ENCODE measurements at places on chromosomes 6 and 20. TPM values are rescaled to one million over a fixed set of nuclear protein-coding genes. Genes with fewer than 3 reads are reported as not detected.

DNA sequence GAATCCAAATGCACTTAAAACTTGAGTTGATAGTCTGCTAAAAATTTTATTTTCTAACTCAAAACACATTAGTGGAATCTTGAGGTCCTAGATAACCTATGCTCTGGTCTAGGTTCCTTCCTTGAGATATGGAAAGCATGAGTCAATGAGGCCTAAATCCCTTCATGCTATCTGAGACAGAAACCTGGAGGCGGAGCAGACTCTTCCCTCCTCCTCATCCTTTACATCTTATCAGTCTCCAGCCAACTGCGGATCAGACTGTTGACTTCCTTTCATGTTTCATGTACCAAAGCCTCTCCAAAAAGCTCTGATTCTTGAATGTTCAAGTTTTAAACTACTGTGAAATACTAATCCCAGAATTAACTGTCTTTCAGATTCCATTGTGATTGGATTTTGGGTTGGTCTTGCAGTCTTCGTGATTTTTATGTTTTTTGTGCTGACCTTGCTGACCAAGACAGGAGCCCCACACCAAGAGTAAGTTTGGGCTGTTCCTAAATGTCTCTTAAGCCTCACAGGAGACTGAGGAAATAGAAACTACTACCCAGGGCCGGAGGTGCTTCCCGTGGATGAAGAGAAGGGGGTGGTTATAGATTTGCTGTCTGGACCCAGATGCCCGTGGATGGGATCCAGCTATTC, 29.1 kb downstream of the MRAP2 start:
- ATAC-seq, result no peak

DNA sequence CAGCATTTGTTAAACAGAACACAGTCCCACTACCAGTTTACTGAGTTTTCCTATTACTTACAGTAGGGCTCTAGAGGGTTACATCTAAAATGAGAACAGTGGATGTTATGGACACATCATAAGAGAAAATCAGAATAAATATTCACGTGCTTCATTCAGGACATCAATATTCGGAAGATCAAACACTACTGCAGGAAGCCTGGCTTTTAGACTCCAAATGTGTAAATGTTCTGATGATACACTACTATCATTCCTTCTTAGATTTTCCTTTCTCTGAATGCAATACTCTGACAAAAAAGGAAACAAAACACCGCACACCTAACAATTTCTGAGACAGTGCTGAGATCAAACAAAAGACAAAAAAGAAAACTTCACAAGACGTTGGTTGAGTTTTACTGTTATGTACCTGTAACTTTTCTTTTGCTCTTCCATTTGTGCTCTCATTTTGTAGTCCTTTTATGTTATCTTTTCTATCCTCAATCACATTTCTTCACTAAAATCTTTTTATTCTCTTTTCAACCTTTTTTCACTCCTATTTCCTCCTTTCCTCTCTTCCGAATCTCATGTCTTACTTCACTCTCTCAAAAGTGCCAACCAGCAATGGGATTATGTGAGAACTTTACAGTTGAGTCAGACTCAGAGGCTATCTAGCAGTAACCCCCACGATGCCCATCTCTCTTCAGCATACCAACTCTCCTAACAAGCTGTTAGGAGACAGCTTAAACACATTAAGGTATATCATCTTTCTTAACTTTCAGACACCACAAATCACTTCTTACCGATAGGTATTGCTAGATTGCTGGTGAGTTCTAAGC, 1.7 kb downstream of the FAM184A start:
- no peak for ATAC-seq

DNA sequence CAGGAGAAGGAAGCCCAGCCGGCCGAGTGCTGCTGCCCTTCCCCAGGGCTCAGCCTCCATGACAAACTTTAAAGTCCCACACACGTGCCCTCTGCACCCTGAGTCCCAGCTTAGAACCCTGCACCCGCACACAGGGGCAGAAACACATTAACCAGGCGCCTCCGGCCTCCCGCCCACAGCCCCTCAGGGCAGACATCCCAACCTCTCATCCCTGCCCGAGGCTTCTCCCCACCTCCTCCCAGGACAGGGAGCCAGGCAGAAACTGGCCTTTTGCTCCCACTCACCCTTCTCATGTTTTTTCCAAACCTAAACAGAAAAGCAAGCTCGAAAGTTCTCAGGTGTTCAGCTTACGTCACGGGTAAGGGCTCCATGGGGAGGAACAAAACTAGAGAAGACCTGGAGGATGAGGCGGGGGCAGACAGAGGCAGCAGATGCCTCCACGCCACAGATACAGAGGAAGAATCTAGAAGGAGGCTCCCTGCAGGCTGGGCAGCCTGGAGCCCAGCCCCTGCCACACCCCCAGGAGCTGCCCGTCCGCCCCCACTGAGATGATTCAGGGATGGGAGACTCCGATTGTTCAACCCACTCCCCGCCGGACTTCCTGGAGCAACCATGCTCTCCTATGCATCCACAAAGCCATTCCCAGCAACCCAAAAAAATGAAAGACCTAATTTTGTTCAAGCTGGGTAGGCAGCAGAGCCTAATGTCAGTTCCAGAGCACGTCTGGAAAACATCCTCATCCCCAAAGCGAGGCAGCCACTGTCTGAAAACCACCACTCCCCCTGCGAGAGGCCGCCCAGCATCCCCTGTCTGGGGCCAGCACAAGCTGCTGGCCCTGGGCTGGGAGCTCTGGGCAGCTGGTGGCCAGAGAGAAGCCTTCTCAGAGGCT, 8.8 kb downstream of the KCNQ2 start:
- ATAC-seq, result peak; percentile 67

- no peak for ATAC-seq
These were observed 9.4 kb downstream of the SERPINB6 start for GRCh38 chr6:2962004-2962403.

- ATAC-seq, result no peak
These were observed 457.8 kb downstream of the HACE1 start for GRCh38 chr6:104401926-104402325.

DNA sequence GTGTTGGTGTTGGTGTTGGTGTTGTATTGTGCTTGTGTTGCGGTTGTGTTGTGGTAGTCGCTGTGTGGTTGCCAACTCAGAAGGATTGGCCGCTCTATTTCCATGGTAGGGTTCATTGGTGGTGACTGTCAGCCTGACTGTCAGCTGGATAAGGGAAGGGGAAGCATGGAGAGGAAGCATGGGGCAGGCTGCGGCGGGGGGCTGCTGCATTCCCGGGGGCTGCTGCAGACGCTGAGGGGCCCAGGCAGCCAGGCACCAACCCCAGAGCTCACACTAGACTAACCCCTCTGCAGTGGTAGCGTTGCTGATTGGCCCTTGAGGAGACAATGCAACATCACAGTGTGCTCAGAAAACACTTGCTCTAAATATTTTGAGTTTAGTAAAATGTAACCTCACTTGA, 199.2 kb downstream of the SMOC2 start:
- no peak for ATAC-seq

GRCh38 chr20:50219600-50219999, 29.0 kb downstream of the CEBPB start:
- no peak for ATAC-seq

BCL2L1 gene
- 34.8 TPM for total RNA-seq

DNA sequence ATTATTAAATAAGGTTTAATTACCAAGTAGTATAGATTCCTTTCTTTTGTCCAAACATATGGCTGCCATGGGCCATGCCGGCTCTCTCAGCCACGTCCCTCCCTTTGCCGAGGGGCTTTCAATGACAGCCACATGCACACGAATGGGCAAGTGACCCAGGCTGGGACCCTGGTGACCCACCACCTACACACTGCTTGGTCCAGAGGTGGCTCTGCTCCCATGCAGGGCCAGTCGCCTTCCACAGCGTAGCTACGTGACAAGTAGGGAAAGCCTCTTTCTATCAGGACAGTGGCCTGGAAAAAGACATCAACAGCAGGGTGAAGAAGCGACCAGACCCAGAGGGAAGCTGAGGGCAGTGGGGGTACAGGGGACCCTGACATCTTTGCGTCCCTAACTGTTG, 152.8 kb upstream of the CST7 start:
- ATAC-seq, result no peak
